Stimulated activated CD4-positive, alpha-beta T cell treated with anti-CD3 and anti-CD28 coated beads, Interleukin-1b, Interleukin-23, amount 100 ng/mL, for 1 hour (primary cell): ENCODE measurements at places on chromosomes 6 and 20.

- no peak for DNase-seq
Observed at GRCh38 chr6:101740631-101741030, 347.1 kb downstream of the GRIK2 start.

- DNase-seq = no peak
Observed at GRCh38 chr20:48835390-48835789, 7.6 kb upstream of the PREX1 start.

GRCh38 chr6:86357877-86358276 is 579.5 kb upstream of the HTR1E start:
- DNase-seq = no peak

GRCh38 chr20:19015351-19016139 is 196.9 kb upstream of the SLC24A3 start:
- DNase-seq = no peak

DNA sequence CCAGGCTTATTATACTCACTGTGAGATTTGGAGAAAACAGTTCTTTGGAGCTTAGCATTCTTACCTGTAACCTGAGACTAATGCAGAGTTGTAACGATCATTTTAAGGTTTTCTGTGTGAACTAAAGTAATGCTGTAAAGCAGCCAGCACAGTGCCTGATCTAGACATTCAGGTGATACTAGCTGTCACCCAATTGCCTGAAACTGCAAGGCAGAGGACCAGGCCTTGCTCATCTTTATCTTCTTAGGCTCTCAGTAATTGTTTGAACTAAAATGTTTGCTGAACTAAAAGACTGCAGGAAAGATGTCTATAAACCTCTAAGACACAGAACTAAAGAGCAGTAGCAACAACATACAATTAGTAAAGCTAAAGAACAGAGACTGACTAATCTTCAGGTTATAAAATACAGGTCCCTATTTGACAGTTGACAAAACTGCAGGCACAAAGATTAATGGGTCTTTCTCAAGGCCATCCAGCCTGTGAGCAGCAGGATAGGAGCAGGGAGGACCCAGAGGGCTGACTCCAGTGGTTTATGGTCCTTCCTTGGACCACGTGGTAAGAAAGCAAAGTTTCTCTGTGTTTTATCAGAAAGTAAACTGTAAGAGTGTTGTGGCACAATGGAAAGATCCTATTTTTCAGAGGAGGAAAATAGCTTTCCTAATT is 31.4 kb downstream of the SMLR1 start:
- DNase-seq = no peak

GRCh38 chr6:148693882-148694484 is 52.8 kb upstream of the UST start:
- DNase-seq = no peak

GRCh38 chr6:21383450-21384085 is 210.0 kb upstream of the SOX4 start:
- no peak for DNase-seq

DNA sequence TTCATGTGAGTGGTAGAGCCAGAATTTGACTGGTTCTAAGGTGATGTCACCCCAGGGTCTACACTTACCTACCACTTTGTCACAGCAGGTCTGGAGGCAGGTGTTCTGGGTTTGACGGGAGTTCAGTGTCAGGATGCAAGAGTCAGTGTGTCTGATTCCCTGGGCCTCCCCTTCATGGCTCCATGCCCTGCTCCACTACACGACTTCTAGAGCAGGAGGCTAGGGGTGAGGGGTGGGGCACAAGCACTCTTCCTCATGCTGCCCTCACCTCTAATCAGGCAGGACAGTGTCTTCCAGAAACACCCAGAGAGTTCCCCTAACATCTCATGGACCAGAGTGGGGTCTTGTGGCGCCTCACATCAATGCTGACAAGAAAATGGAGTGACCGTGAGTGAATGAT is 118.2 kb downstream of the CDC5L start:
- no peak for DNase-seq

- no peak for DNase-seq
Observed at GRCh38 chr6:6771224-6771945, 182.9 kb downstream of the LY86 start.

DNA sequence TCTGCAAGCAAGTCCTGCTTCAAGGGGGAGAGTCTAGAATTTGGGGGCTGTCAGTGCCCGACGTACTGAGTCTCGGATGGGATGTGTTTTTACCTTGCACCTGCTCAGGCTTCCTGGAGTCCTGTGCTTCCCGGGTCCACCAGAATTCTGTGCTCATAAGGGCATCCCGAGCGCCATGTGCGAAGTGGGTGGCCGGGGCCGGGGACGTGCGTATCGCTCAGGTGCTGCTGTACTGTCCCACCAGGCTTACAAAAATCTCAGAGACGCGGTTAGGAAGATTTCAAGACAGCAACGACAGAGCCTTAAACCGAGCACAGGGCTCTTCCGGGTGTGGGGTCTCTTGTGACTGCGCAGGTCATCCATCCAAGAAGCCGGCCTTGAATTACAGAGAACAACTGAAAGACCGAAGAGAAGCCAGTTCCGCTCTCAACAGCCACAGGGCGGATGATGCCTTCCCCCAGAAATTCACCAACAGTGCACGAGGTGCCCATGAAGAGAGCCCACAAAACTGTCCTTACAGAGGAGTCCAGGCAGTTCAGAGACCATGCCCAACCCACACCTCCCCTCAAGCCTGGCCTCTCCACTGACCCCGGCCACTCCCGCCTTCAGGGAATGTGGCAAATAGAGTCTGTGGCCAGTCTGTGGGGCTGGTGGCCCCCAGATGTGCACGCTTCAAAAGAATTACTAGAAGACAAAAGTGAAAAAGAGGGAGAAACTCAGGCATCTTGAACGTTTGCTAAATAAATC is 104.7 kb downstream of the PXDC1 start:
- DNase-seq = no peak

DNA sequence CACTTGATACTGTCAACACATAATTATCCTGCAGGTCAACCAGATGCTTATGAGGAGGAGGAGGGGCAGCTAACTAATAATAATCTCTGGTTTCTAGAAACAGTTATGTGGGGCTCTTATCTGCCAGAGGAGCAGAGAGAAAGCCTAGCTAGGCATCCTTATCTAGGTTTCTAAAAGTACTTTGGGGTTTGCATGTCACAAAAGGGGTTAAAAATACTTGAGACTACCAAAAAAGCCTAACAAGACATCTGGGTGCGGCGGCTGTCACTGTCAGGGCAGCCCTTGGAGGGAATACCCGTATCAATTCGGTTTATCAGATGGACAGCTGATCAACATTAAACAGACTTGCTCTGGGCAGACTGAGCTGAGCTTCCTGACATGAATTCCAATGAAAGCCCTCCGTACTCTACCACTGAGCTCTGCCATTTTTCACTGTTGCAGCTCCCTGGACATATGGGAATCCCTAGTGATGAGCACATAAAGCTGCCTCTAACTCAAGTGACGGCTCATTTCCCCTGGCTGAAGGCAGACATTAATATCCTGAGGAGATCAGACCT is 166.6 kb downstream of the PDSS2 start:
- no peak for DNase-seq

- DNase-seq = no peak
Observed at GRCh38 chr6:125201961-125202729, 48.6 kb downstream of the TPD52L1 start.

DNA sequence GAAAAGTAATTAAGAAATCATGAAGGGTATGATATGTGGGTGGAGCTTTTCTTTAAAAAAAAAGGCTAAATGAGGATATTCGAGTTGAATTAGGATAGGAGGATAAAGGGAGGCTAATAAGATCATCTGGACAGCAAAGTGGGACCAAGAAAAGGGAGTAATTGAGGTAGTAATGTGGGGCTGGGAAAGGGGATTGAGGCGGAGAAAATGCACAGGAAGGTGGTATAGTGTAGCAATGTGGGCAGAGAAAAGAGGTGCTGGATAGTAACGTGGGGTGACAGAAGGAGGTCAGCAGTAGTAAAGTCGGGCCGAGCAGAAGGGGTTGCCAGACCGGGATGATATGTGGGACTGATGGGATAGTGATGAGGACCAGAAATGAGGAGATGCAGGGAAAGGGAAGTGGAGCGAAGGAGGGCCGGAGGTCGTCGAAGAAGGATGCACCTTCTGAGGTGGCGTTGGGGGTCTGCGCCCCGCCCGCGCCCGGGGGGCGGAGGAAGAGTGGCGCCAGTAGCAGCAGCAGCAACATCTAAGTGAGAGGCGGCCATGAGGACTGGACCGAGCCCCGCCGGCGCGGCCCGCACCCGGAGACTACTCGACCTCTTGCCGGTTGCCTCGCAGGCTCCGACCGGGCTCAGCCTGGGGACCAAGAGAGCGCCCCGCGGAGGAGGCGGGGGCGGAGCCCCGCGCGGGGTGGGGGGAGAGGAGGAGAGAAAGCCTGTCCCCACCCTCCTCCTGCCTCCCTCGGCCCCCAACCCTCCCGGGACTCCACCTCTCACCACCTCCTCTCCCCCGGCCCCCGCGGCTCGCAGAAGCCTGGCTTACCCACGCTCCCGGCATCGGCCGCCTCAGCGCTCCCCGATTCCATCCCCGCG is 887 bp downstream of the GABBR1 start:
- DNase-seq = no peak

GRCh38 chr20:46050444-46050843 is 21.4 kb downstream of the SLC12A5 start:
- no peak for DNase-seq

GRCh38 chr6:57822896-57823358 is 505.5 kb downstream of the PRIM2 start:
- no peak for DNase-seq

GRCh38 chr6:121593011-121593641 is 157.7 kb downstream of the GJA1 start:
- no peak for DNase-seq

DNA sequence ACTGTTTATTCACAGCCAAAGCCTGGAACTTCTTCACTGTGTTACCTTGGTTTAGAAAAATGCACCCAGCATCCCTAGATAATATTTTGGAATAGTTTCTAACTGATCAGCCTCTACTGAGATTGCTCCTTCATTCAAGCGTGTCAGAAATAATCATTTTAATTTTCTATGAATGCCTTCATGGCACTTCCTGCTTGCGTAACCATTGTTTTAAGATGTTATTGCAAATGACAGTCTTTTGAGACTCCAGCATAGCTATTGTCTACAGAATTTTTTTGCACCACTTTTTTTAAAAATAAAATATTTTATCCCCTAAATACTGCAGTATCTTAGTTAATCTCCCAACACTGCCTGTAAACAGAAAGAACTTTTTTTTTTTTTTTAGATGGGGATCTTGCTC is 213.1 kb downstream of the PHACTR1 start:
- DNase-seq = no peak

- DNase-seq = no peak
Observed at GRCh38 chr6:116682334-116682712, 1.3 kb downstream of the KPNA5 start.

DNA sequence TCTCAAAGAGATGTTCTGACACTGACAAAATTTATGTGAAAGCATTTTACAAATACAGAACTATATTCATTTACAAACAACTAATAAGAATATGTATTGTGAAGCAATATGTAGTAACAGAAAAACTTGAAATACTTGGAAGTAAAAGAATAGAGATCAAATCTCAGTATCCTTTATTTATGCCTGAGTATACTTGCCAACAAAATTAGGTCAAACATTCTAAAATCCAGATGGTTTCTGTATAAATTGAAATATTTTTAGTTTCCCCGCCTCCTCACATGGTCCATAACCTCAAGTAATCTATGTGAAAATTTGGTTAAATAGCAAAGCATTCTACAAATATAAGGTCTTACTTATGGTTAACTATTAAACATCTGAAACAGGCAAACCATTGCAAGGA is 545.4 kb downstream of the EYS start:
- DNase-seq = no peak

DNA sequence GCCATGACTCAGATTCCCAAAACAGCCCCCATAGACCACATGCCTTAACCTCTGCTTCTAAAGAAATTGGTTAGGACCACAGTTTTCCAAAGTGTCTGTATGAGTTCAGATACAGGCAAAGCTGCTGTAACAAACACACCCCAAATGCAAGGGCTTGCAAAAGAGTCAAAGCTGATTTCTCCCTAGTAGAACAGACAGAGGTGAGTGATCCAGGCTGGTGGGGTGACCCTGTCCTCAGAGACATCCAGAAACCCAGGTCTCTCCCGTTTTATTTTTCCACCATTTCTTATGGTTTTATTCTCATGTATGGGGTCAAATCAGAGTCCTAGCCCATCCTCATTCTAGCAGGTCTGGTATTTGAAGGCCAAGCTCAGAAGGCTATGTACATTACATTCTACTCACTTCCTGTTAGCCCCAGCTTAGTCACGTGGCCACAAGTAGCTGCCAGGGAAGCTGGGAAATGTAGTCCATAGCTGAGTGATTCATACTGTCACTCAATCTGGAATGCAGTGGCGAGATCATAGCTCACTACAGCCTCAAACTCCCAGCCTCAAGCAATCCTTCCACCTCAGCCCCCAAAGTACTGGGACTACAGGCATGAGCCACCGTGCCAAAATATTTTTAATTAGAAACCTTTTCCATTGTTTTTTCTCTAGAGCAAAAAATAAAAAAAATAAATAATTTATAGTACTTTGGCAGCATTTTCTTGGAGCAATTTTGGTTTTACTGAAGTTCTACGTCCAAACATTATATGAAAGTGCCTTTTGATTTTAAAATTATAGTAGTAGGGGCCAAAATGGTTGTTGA is 175.2 kb downstream of the ZMYND8 start:
- DNase-seq = no peak

DNA sequence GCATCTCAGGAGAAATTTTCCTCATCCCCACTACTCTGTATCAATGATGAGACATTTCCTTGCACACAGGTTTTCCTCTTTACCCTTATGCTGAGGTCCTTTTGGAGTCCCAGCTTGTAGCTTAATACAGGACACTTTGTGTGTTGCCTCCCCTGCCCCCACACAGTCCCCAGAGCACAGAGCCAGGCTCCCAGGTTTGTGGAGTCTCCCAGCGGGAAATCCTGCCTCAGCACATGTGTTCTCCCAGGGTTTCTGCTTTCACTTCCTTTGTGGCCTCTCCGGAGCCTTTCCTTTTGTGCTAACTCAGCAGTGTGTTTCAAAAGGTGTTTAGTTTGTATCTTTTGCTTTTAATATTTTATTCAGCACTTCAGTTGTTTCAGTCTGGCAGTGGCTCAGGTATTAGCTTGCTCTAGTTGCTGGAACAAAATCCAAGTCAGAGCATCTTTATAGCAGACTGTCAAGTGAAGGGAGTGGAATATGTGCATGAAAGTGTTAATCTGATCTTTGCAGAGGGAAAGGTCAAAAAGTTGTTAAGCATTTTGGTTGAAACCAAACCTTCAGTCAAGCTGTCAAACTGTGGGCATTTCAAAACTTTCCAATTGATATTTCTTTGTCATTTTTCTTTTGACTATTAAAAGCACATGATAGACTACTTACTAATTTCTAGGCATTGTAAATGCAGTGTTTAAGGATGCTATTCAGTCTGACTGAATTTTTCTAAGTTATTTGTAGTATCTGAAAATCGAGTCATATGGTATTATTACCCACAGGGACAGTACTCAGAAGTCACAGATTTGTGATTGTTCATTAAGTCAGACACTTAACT is 8.6 kb downstream of the SNX9 start:
- no peak for DNase-seq

DNA sequence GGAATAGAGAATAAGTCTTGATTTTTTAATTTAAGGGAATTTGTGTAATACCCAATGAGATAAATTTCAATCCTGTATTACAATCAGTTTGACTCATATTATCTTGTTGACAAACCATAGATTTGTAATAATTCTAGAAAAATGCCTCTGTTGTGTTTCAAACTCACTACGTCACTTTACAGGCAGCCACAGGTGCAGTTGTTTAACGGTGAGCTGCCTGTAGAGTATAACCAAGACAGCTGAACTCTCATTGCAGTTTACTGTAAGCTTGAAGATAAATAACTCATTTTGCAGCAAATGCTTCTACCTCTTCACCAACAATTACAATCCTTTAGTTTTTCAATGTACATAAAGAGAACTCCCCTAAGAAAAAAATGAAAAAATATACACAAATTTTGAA is 114.3 kb downstream of the PRKN start:
- no peak for DNase-seq

GRCh38 chr6:70231311-70231710 is 71.6 kb downstream of the COL9A1 start:
- no peak for DNase-seq
